ENCODE measurements at places on chromosomes 2 and 18. TPM values are rescaled to one million over a fixed set of nuclear protein-coding genes. Genes with fewer than 3 reads are reported as not detected.

DNA sequence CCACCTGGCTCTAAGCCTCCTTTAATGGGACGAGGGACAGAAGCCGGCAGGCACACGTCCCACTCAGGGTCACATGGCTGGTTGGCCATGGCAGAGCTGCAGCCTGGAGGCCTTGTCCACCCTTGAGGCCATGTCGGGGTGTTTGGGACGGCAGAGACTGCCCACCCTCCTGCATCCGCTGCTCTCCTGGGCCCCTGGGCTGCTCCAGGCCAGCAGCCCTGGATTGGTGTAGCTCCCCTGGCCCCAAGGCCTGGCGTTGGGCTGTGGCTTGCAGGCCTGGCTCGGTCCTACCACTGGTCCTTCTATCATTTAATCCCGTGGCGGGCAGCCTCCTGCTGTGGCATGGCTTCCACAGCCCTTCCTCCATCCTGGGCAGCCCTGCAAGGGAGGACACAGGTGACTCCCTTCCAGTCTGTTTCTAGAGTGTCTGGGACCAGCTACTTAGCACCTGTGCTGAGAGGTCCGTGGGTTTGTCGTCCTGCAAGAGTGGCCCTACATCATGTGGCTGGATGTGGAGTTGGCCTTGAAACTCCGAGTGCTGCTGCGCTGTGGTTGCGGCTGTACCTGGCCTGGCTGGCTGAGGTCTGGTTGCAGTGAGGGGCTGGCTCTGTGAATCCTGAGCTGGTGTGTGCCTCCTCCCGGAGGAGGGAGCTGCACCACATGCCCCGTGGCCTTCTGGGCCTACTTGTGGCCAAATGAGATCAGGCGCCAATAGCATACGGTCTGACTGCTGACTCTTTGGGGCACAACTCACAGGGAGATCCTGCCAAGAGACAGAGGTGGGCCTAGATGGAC lies 67.3 kb downstream of the SH3RF3 start:
- H3K27ac ChIP-seq, result peak overlapping the region; percentile 78
- no peak overlapping the region for H3K4me3 ChIP-seq
- no peaks in the 10 kb centered on the region for H3K36me3 ChIP-seq
- H3K27me3 ChIP-seq, result no peaks in the 10 kb centered on the region
- peaks cover 59% of the 10 kb centered on the region for H3K4me1 ChIP-seq
- DNase-seq, result no peak

Gene ZNF396
- total RNA-seq, result 0.71 TPM

- no peaks in the 10 kb centered on the region for H3K36me3 ChIP-seq
- H3K4me3 ChIP-seq, result no peak overlapping the region
Measured at GRCh38 chr2:24877067-24877466, 43.0 kb downstream of the ADCY3 start.

Gene GNLY
- 1.5 TPM for total RNA-seq

DNA sequence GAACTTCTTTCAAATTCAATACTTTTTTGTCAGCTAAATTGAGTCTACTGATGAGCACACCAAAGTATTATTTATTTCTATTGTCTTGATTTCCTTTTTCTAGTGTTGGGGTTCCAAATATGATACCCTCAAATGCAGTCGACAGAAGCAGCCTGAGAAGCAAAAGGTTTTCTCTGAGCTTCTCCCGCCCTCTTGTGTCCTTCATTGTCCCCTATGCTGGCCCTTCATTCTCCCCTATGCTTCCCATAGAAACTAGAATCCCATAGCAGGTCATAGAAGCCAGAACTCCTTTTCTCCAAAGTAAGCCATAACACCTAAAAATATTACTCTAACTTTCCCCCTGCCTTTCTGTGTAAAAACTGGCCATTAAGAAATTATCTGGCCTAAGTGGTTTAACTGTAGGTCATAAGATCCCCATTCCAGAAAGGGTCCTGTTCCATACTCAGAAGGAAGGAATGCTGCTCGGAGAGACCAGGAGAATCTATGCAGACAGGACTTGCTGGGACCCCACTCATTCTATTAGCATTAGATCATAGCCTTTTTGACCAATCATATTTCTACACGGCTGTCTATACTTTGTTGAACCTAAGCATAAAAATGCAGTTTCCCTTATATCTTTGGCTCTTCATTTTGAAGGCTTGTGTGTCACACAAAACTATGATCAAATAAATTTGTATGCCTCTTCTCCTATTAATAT lies 764.6 kb upstream of the PKDCC start:
- no peaks in the 10 kb centered on the region for H3K4me1 ChIP-seq
- H3K4me3 ChIP-seq, result no peak overlapping the region
- no peak overlapping the region for H3K27ac ChIP-seq
- no peaks in the 10 kb centered on the region for H3K27me3 ChIP-seq
- no peak for DNase-seq

Gene IL1RL2
- total RNA-seq, result 0.30 TPM

Gene FASTKD1
- 121 TPM for total RNA-seq

GRCh38 chr2:37344453-37345361 lies at the start of gene QPCT:
QPCT (plus strand) TSS chr2:37344630; CDS start chr2:37344732, 102 bp downstream.
- H3K4me3 ChIP-seq, result peak within 1 kb of the TSS; percentile 74
- peaks cover 31% of the 10 kb centered on the region for H3K4me1 ChIP-seq
- peak within 1 kb of the TSS; percentile 64 for H3K27ac ChIP-seq
- H3K27me3 ChIP-seq, result peaks cover 10% of the 10 kb centered on the region
- peak; percentile 53 for DNase-seq
- H3K36me3 ChIP-seq, result no peaks in the 10 kb centered on the region

Gene CTAGE1
- total RNA-seq, result not detected

DNA sequence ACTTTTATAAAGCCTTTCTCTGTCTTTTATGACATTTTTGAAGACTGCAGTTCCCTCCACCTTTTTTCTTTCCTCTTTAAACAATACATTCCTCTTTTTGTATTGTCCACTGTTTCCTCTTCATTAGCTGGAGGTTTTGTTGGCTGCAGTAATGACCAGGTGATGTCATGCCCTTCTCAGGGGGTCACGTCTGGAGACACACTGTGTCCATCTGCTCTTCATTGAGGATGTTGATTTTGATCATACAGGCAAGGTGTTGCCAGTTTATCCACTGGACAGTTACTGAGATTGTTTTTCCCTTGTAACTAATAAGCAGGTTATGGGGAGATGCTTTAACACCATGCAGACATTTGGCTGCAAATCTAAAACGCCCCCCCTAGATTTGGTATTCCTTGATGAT lies 19.8 kb downstream of the ZNF407 start:
- H3K4me1 ChIP-seq, result peaks cover 17% of the 10 kb centered on the region
- no peaks in the 10 kb centered on the region for H3K27me3 ChIP-seq
- no peak for DNase-seq
- no peak overlapping the region for H3K27ac ChIP-seq

- no peak overlapping the region for H3K27ac ChIP-seq
- H3K36me3 ChIP-seq, result no peaks in the 10 kb centered on the region
- no peaks in the 10 kb centered on the region for H3K4me1 ChIP-seq
Measured at GRCh38 chr18:58776084-58776483, 88.6 kb upstream of the ZNF532 start.

Gene TCF23
- 0.08 TPM for total RNA-seq

GRCh38 chr18:60895181-60895580 lies 438.0 kb upstream of the CDH20 start:
- no peaks in the 10 kb centered on the region for H3K36me3 ChIP-seq
- H3K27me3 ChIP-seq, result no peaks in the 10 kb centered on the region
- DNase-seq, result no peak
- H3K27ac ChIP-seq, result no peak overlapping the region
- no peaks in the 10 kb centered on the region for H3K4me1 ChIP-seq
- no peak overlapping the region for H3K4me3 ChIP-seq

- H3K27me3 ChIP-seq, result no peaks in the 10 kb centered on the region
- DNase-seq, result no peak
- H3K4me3 ChIP-seq, result no peak overlapping the region
- H3K27ac ChIP-seq, result no peak overlapping the region
- peaks cover 11% of the 10 kb centered on the region for H3K4me1 ChIP-seq
- H3K36me3 ChIP-seq, result no peaks in the 10 kb centered on the region
Measured at GRCh38 chr18:53566626-53567025, 657.8 kb downstream of the MBD2 start.

DNA sequence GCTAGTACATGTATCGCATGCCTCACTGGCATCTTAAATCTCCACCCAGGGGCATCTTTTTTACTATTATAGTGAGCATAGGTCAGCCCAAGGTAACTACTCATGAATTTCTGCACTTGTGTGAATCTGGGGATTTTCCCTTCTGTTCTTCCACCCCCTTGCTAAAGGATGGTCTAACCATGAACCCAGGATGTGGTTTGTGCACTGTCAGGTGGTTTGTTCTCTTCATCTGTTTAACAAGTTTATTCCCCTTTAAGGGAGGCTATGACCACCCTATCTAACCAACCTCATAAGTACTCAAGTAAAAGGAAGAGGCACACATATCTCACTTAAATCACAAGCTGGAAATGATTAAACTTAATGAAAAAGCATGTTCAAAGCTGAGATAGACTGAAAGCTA lies 243.0 kb downstream of the RPRM start:
- no peaks in the 10 kb centered on the region for H3K4me1 ChIP-seq
- no peaks in the 10 kb centered on the region for H3K27me3 ChIP-seq
- no peak overlapping the region for H3K27ac ChIP-seq

Gene SLC23A3
- 0.58 TPM for total RNA-seq

- no peaks in the 10 kb centered on the region for H3K27me3 ChIP-seq
- H3K4me3 ChIP-seq, result no peak overlapping the region
- no peak for DNase-seq
Measured at GRCh38 chr2:154338352-154338967, 360.0 kb upstream of the KCNJ3 start.

- no peaks in the 10 kb centered on the region for H3K4me1 ChIP-seq
- DNase-seq, result no peak
- H3K27ac ChIP-seq, result no peak overlapping the region
- H3K4me3 ChIP-seq, result no peak overlapping the region
- peaks cover 10% of the 10 kb centered on the region for H3K36me3 ChIP-seq
Measured at GRCh38 chr18:62152844-62153243, 34.0 kb downstream of the PIGN start.

GRCh38 chr2:117523267-117523666 lies 291.2 kb upstream of the DDX18 start:
- no peaks in the 10 kb centered on the region for H3K36me3 ChIP-seq
- H3K27ac ChIP-seq, result no peak overlapping the region
- peak; percentile 66 for DNase-seq
- peaks cover 14% of the 10 kb centered on the region for H3K4me1 ChIP-seq
- no peaks in the 10 kb centered on the region for H3K27me3 ChIP-seq

- DNase-seq, result no peak
- H3K27me3 ChIP-seq, result no peaks in the 10 kb centered on the region
- H3K4me3 ChIP-seq, result no peak overlapping the region
- peaks cover 1% of the 10 kb centered on the region for H3K4me1 ChIP-seq
Measured at GRCh38 chr2:179671043-179671981, 190.1 kb downstream of the ZNF385B start.

DNA sequence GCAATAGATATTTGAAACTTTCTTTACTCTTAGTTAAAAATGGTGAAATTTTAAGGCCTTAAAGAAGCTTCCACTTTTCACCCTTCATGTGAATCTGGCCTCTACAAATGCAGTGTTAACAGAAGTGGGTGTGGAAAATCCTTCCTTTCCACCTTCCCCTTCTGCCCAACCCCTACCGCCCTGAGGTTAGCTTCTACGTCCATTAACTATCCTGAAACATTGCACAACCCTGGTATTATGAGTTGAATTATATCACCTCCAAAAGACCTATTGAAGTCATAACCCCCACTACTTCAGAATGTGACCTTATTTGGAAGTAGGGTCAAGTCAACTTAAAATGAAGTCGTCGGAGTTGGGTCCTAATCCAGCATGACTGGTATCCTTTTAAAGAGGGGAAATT lies 80.8 kb upstream of the ACSL3 start:
- H3K27me3 ChIP-seq, result no peaks in the 10 kb centered on the region
- H3K27ac ChIP-seq, result no peak overlapping the region
- no peak overlapping the region for H3K4me3 ChIP-seq
- H3K36me3 ChIP-seq, result no peaks in the 10 kb centered on the region
- DNase-seq, result no peak
- peaks cover 6% of the 10 kb centered on the region for H3K4me1 ChIP-seq

Gene LCT
- not detected for total RNA-seq
